ENCODE measurements at places on chromosomes 11 and 22.

- peaks cover 9% of the 10 kb centered on the region for H3K36me3 ChIP-seq
- no peak for DNase-seq
- H3K4me3 ChIP-seq: no peak overlapping the region
- H3K27me3 ChIP-seq: no peaks in the 10 kb centered on the region
These were observed 25.1 kb downstream of the KCNQ1OT1 start for GRCh38 chr11:2674658-2675131.

DNA sequence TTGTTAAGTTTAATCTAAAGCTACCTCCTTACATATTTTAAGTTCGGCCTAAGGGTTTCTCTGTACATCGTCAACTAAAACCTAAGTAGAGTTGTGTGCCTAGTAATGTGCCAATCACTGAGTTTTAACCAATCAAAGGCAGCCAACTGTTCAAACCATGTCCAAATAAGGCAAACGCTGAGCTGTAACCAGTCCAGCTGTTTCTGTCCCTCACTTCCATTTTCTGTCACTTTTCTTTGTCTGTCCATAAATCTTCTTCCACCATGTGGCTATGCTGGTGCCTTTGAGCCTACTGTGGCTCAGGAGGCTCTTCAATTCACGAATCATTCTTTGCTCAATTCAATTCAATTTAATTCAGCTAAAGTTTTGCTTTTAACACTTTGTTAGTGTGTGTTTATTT, 13.9 kb upstream of the ATXN10 start:
- no peak for DNase-seq
- no peaks in the 10 kb centered on the region for H3K4me1 ChIP-seq
- no peaks in the 10 kb centered on the region for H3K27me3 ChIP-seq
- H3K4me3 ChIP-seq: no peak overlapping the region

GRCh38 chr22:20131859-20132685, 468 bp downstream of the ZDHHC8 start:
- H3K27ac ChIP-seq: no peak overlapping the region
- no peaks in the 10 kb centered on the region for H3K4me1 ChIP-seq

- no peak for DNase-seq
- H3K4me3 ChIP-seq: no peak overlapping the region
- H3K27ac ChIP-seq: no peak overlapping the region
- H3K36me3 ChIP-seq: peaks cover 3% of the 10 kb centered on the region
These were observed 92.7 kb downstream of the YAP1 start for GRCh38 chr11:102202972-102203371.

DNA sequence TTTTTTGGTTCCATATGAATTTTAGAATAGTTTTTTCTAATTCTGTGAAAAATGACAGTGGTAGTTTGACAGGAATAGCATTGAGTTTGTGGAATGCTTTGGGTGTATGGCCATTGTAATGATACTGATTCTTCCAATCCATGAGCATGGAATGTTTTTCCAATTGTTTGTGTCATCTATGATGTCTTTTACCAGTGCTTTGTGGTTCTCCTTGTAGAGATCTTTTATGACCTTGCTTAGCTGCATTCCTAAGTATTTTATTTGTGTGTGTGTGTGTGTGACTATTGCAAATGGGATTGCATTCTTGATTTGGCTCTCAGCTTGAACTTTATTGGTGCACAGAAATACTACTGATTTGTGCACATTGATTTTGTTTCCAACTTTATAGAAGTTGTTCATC, 3.0 kb upstream of the CSF2RB start:
- no peak for DNase-seq
- no peak overlapping the region for H3K27ac ChIP-seq
- H3K27me3 ChIP-seq: no peaks in the 10 kb centered on the region
- H3K4me1 ChIP-seq: no peaks in the 10 kb centered on the region

DNA sequence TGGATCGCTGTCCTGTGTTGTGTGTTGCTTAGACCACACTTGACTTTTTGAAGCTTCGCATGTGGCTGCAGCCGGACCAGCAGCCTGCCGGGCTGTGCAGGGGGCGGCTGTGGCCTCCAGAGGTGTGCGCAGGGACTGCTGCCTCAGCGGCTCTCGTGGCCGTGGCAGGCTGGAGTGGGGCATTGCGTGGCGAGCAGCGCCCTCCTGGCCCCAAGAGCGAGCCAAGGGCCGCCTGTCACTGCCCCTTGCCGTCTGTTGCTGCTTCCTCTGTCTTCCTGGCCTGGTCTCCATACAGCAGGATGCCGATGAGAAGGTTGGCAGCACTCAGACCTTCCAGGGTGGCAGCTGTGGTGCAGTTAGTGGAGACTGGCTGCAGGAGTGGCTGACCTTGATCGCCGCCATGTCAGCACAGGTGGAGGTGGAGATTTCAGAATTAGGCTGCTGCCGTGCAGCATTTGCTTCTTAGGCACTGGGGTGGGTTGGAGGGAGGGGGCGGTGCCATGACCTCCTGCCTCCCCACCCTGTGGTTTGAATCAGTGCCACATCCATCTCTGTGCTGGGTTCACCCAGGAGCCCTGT, 34.0 kb downstream of the MUC6 start:
- no peak overlapping the region for H3K27ac ChIP-seq
- no peaks in the 10 kb centered on the region for H3K4me1 ChIP-seq
- H3K27me3 ChIP-seq: no peaks in the 10 kb centered on the region
- peaks cover 5% of the 10 kb centered on the region for H3K36me3 ChIP-seq

- H3K36me3 ChIP-seq: no peaks in the 10 kb centered on the region
- H3K4me1 ChIP-seq: peaks cover 21% of the 10 kb centered on the region
- H3K27ac ChIP-seq: peak overlapping the region; percentile 81
- DNase-seq: no peak
These were observed 1.3 kb downstream of the MYH9 start for GRCh38 chr22:36386351-36386899.

DNA sequence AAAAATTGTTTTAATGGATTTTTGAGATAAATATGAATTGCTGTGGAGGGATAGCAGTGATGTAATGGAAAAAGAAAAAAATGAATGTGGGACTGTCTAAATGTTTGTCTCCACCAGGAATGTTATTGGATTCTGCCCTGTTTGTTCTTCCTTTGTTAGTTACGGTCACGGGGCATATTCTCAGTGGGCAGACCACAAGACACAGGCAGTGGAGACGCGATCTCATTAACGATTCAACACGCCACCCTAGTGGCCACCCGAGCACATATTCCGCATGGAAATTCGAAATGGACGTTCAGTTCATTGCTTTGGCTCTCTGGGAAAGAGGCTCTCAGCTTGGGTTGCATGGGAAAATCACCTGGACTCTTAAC, 151.8 kb upstream of the TTC12 start:
- H3K36me3 ChIP-seq: no peaks in the 10 kb centered on the region
- H3K27ac ChIP-seq: no peak overlapping the region
- H3K27me3 ChIP-seq: no peaks in the 10 kb centered on the region
- no peak overlapping the region for H3K4me3 ChIP-seq
- no peaks in the 10 kb centered on the region for H3K4me1 ChIP-seq
